Prostate gland (tissue), 2 donors: ENCODE measurements at places on chromosomes 16 and 17. TPM values are rescaled to one million over a fixed set of nuclear protein-coding genes. Genes with fewer than 3 reads are reported as not detected.

GRCh38 chr17:22704674-22705073 is 1012.4 kb downstream of the KCNJ18 start:
- no peak for DNase-seq

DNA sequence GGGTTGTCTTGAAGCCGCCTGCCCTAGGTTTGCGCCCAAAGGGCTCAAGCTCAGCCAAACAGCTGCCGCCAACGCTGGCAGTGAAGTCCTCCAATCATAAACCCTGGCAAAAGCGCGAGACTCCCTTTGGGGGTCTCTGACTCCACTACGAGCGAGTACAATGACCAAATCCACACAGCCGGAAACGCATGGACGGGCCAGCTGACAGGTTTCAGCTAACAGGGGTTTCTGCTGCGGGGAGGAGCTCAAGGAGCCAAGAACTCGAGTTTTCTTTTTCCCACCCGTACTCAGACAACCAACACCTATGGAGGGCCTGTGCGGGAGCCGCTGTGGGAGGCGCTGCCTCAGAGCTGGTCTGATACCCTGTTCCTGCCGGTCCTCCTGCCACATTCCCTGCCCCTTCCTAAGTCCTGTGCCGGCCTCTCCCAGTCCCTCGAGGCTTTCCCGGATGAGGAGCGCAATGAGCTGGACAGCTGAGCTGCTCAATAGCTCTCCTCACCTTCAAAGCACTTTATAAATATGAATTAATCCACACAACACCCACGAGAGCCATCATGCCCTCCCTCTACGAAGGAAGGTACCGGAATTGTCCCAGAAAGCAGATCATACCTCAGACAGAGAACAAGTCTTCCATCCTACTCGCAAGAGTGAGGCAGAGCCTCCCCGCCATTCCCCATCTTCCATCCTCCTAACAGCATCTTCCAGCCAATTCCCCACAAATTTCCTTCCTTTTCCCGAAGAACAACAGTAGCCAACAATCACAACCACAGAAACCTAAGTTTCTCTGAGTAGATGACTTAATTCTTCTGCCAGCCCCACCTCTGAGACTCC is 6.1 kb downstream of the ABR start:
- no peak for DNase-seq

DNA sequence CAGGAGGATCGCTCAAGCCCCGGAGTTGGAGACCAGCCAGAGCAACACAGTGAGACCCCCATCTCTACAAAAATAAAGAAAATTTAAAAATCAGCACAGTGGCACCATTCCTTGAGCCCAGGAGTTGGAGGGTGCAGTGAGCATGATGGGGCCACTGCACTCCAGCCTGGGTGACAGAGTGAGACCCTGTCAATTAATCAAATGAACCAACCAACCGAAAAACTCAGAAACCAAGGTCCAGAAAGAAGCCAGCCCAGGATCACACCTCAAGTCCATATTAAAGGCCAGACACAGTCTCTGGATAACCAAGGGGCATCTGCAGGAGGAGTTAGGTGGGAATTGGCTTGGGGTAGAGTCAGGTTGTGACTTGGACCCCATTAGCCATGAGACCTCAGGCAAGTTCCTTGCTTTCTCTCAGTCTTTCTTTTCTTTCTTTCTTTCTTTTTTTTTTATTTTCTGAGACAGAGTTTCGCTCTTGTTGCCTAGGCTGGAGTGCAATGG is 2.4 kb downstream of the HSD17B1 start:
- no peak for DNase-seq

GRCh38 chr17:74410001-74410443 is 21.9 kb upstream of the GPRC5C start:
- no peak for DNase-seq

DNA sequence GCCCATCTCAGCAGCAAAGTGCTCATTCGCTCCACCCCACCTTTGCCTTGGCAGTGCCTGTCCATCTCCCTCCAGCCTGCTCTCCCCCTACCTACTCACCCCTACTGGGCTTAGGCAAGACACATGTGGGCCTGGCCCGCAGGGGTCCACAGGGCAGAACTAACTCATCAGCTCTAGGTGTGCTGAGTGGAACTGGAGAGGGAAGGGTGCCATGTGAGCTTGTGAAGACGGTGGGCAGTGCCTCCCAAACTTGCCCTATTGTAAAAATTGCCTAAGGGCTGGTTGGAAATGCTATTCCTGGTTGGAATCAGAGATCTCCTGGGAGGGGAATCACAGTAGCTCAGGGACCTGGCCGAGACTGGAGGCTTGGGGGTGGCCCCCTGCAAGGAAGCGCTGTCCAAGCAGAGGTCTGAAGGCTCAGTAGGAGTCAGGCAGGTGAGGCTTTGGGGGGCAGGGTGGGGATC is 29.1 kb upstream of the TNS4 start:
- DNase-seq = no peak

- no peak for DNase-seq
These were observed 27.7 kb upstream of the WFIKKN2 start for GRCh38 chr17:50807675-50808074.

DNA sequence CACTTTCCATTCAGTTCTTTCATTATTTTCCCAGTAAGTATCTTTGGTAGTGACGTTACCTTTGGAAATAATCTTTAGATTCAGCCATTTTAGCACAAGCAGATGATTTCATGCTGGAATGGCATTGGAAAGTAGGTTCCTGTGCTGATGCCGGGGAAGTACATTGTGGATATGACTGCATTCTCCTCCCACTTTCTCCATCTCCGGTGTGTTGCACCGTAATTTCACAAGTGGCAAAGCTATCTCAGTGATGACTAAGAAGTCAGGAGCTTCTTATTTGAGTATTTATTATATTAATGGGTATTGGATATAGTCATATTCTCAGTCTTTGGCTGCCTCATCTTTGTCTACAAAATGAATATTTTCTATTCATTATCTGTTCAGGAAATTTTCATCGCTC is 69.8 kb downstream of the MRTFB start:
- no peak for DNase-seq

DNA sequence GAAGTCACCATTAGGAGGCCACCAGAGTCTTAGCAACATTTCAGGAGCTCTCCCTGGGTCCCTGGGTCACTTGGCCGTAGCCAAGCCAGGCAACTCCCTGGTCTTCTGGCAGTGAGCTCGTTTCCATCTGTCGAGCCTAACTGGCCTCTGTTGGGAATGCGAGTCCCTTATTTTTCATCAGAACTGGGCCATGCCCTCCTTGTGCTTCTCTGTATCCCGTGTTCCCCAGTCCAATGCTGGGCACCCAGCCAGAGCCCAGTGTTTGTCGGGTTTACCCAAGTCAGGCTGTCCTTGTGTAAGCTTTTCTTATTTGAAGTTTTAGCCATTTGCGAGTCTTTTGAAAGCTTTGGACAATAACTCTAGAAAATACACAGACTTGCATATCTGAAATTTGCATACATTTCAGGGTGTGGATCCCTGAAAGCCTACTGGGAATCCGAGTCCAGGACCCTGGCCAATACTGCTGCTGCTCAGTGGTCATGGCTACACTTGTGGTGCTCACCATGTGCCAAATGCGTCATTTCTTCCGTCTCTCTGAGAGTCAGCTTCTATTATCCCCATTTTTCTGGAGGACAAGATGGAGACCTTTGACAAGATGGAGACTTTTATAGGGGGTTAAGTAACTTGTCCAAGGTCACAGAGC is 81.6 kb upstream of the LGALS9 start:
- no peak for DNase-seq

GRCh38 chr17:66776999-66777688 is 57.8 kb upstream of the CACNG5 start:
- no peak for DNase-seq

DNA sequence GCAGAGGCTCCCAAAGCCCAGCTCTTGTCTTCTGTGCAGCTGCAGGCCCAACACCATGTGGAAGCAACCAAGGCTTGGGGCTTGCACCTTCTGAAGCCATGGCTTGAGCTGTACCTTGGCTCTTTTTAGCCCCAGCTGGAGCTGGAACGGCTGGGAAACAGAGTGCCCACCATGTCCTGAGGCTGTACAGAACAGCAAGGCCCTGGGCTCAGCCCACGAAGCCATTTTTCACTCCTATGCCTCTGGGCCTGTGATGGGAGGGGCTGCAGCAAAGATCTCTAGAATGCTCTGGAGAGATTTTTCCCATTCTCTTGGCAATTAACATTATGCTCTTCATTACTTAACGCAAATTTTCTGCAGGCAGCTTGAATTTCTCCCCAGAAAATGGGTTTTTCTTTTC is 68.1 kb downstream of the CDRT15 start:
- DNase-seq = no peak

GRCh38 chr17:78351449-78352006 is 8.3 kb downstream of the SOCS3 start:
- DNase-seq = peak; percentile 91

The CD68 gene
- total RNA-seq = 17.3 TPM

The TMEM170A gene
- 21.5 TPM for total RNA-seq

The CTRB1 gene
- total RNA-seq = 7.0 TPM

The GP1BA gene
- not detected for total RNA-seq

The MT1G gene
- total RNA-seq = 189 TPM

The PABPN1L gene
- total RNA-seq = 4.1 TPM
